ENCODE measurements at places on chromosomes 7 and 10.

- no peak overlapping the region for H3K4me3 ChIP-seq
- H3K27ac ChIP-seq = no peak overlapping the region
- H3K4me1 ChIP-seq = no peaks in the 10 kb centered on the region
- no peak for DNase-seq
- no peaks in the 10 kb centered on the region for H3K36me3 ChIP-seq
- no peaks in the 10 kb centered on the region for H3K27me3 ChIP-seq
These were observed 361.0 kb downstream of the ETV1 start for GRCh38 chr7:13628239-13629001.

DNA sequence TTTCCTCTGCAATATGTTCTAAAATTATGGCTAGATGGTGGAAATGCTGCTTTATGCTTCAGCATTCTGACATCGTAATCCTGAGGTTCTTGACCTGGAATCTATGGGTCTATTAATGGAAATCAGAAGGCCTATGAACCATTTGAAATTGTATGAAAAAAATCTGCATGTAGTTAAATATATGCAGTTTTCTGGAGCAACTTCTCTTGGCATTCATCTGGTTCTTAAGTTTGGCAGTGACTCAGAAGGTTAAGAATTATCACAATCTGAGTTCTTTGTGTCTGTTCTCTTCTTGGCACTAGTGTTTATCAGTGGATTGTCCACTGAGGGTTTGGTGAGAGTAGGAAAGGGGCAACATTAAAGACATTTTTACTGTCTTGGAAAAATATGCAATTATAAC is 71.1 kb upstream of the FZD1 start:
- H3K4me3 ChIP-seq = no peak overlapping the region
- no peaks in the 10 kb centered on the region for H3K36me3 ChIP-seq
- peaks cover 2% of the 10 kb centered on the region for H3K27me3 ChIP-seq
- no peaks in the 10 kb centered on the region for H3K4me1 ChIP-seq

- H3K4me3 ChIP-seq = no peak overlapping the region
- DNase-seq = no peak
- H3K4me1 ChIP-seq = no peaks in the 10 kb centered on the region
- no peak overlapping the region for H3K27ac ChIP-seq
- H3K36me3 ChIP-seq = no peaks in the 10 kb centered on the region
- no peaks in the 10 kb centered on the region for H3K27me3 ChIP-seq
These were observed 20.1 kb upstream of the C7orf33 start for GRCh38 chr7:148570510-148570909.

GRCh38 chr10:67697724-67698131 is 1.7 kb upstream of the CTNNA3 start:
- H3K4me3 ChIP-seq = no peak overlapping the region
- no peaks in the 10 kb centered on the region for H3K27me3 ChIP-seq
- H3K36me3 ChIP-seq = no peaks in the 10 kb centered on the region

DNA sequence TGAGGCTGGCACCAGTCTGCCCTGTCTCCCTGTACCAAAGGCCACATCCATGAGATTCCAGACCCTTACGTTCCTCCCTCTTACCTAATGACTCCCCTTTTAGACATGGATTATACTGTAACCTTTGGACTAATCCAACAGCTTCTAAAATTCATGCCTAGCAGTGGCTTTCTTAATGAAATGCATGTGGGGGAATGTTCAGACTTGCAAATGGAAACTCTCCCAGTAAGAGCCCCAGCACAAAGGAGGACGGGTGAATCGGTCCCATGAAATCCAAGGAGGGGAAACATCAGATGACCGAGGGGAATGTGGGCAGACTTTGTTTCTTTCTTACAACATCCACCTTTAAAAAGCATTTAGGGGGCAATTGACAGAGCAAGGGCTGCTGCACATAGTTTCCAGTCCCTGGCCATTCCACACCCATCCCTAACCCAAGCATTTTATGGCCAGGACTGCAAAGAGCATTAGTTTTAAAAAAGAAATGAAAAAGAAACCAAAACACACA is 71.5 kb downstream of the COL13A1 start:
- no peak for DNase-seq
- H3K27ac ChIP-seq = no peak overlapping the region
- H3K4me1 ChIP-seq = no peaks in the 10 kb centered on the region
- peaks cover 73% of the 10 kb centered on the region for H3K27me3 ChIP-seq

- H3K27me3 ChIP-seq = no peaks in the 10 kb centered on the region
- no peak overlapping the region for H3K4me3 ChIP-seq
- H3K4me1 ChIP-seq = no peaks in the 10 kb centered on the region
- DNase-seq = no peak
- no peaks in the 10 kb centered on the region for H3K36me3 ChIP-seq
These were observed 442.6 kb downstream of the GFRA1 start for GRCh38 chr10:115830265-115830970.

DNA sequence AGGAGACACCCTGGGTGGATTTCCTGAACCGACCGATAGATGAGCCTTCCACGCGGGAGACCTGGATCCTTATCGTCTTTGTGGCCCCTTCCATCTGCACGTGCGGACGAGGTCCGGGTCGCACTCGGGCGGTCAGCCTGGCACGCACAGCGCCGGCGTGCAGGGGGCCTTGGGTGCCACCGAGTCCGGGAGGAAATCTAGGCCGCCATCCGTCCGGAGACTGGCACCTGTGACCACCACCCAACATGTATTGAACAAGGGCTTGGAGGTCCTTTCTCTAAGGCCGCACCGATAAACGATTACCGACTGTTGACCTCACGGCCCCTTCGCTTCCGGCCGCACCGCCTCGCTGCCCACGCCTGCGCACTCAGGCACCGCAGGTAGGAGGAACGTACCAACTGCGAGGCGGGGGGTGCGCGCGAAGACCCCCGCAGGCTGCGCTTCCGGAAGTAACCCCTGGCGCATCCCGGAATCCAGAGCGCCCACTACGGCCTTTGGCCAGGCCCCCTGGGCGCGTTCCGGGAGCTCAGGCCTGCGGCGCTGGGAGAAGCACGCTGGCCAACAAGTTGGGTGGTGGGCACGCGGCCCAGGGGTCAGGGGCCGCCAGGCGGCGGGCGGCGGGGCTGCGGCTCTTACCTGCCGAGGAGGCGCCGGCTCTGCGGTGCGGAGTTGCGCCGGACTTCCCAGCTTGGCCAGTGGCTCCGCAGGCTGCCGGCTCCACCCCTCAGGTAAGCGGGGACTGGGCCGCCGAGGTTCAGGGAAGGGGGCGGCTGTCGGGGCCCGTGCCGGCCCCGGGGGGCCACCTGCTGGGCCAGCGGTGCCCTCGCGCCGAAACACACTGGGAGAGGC is at the start of the genes ACTR3C and LRRC61:
Gene ACTR3C (minus strand): TSS at position 713 of the 849 bp plus-strand sequence. CDS start 28,249 bp downstream, outside the sequence.
Gene LRRC61 (plus strand): TSS at position 523 of the 849 bp plus-strand sequence. CDS start 13,507 bp downstream, outside the sequence.
- peaks cover 50% of the 10 kb centered on the region for H3K36me3 ChIP-seq
- DNase-seq = peak; percentile 92
- H3K4me3 ChIP-seq = peak within 1 kb of the TSS; percentile 68
- peak within 1 kb of the TSS; percentile 99 for H3K27ac ChIP-seq

- DNase-seq = no peak
- no peak overlapping the region for H3K27ac ChIP-seq
- peaks cover 4% of the 10 kb centered on the region for H3K4me1 ChIP-seq
- no peaks in the 10 kb centered on the region for H3K36me3 ChIP-seq
- no peaks in the 10 kb centered on the region for H3K27me3 ChIP-seq
These were observed 37.1 kb downstream of the PRKCQ start for GRCh38 chr10:6542999-6543430.

DNA sequence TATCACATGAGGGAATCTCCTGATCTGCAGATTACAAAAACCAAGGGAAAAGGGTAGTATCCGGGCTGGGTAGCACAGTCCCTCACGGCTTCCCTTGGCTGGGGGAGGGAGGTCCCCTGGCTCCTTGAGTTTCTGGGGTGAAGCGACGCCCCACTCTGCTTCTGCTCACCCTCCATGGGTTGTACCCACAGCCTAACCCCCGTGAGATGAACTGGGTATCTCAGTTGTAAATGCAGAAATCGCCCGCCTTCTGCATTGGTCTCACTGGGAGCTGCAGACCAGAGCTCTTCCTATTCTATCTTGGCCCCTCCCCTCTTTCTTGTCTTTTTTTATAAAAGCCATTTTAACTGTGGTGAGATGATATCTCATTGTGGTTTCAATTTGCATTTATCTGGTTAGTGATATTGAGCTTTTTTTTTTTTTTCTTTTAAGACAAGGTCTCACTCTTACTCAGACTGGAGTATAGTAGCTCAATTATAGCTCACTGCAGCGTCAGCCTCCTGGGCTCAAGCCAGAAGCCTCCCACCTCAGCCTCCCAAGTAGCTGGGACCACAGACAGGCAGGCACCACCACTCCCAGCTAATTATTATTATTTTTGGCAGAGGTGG is 87.8 kb downstream of the ABCC2 start:
- H3K27me3 ChIP-seq = no peaks in the 10 kb centered on the region
- no peak overlapping the region for H3K4me3 ChIP-seq
- no peak for DNase-seq
- H3K36me3 ChIP-seq = no peaks in the 10 kb centered on the region

GRCh38 chr10:63573068-63573697 is 52.0 kb downstream of the REEP3 start:
- H3K4me1 ChIP-seq = no peaks in the 10 kb centered on the region
- no peak overlapping the region for H3K4me3 ChIP-seq
- H3K27ac ChIP-seq = no peak overlapping the region
- H3K27me3 ChIP-seq = no peaks in the 10 kb centered on the region
- H3K36me3 ChIP-seq = peaks cover 6% of the 10 kb centered on the region

DNA sequence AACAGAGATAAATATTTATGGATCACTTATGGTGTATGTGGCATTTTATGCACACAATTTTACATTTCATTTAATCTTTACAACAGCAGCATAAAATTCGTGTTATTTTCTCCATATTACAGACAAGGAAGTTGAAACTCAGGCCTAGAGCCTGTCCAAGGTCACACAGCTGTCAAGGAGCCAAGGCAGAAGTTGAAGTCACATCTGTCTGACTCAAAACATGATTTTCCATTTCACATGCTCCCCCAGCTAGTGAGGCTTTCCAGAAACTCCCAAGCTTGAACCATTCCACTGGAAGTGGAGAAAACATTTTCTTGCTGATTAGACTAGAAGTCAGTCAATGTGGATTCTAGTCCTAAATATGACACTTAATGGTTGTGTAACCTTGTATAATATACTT is 110.5 kb downstream of the HECTD2 start:
- H3K27me3 ChIP-seq = no peaks in the 10 kb centered on the region
- H3K4me3 ChIP-seq = no peak overlapping the region
- DNase-seq = no peak
- no peak overlapping the region for H3K27ac ChIP-seq
- no peaks in the 10 kb centered on the region for H3K36me3 ChIP-seq

DNA sequence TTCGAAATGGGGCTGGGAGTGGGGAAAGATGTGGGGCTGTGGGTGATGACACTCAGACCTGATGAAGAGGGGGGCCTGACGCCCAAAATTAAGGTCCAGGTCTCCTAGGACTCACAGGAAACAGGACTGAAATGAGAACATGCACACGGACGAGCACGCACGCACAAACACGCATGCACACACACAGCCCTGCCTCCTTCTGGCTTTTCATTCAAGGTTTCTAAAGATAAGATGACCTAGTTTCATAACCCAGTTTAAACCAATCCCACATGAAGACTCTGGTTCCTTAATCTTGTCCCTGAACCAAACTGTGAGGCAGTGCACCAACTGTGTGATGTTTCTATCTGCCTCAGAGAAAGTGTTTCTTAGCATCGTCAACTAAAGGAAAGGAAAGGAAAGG is 162.0 kb downstream of the DGKI start:
- H3K27ac ChIP-seq = no peak overlapping the region
- DNase-seq = no peak
- H3K4me1 ChIP-seq = no peaks in the 10 kb centered on the region
- H3K4me3 ChIP-seq = no peak overlapping the region
- H3K27me3 ChIP-seq = no peaks in the 10 kb centered on the region

GRCh38 chr10:94172332-94172731 is 178.6 kb downstream of the PLCE1 start:
- H3K27me3 ChIP-seq = no peaks in the 10 kb centered on the region
- no peak for DNase-seq
- no peaks in the 10 kb centered on the region for H3K4me1 ChIP-seq
- no peaks in the 10 kb centered on the region for H3K36me3 ChIP-seq
- H3K27ac ChIP-seq = no peak overlapping the region
